ENCODE measurements at places on chromosomes 5 and 9. TPM values are rescaled to one million over a fixed set of nuclear protein-coding genes. Genes with fewer than 3 reads are reported as not detected.

SIT1 gene
- total RNA-seq: 0.26 TPM

OCLN gene
- 23.1 TPM for total RNA-seq

DNA sequence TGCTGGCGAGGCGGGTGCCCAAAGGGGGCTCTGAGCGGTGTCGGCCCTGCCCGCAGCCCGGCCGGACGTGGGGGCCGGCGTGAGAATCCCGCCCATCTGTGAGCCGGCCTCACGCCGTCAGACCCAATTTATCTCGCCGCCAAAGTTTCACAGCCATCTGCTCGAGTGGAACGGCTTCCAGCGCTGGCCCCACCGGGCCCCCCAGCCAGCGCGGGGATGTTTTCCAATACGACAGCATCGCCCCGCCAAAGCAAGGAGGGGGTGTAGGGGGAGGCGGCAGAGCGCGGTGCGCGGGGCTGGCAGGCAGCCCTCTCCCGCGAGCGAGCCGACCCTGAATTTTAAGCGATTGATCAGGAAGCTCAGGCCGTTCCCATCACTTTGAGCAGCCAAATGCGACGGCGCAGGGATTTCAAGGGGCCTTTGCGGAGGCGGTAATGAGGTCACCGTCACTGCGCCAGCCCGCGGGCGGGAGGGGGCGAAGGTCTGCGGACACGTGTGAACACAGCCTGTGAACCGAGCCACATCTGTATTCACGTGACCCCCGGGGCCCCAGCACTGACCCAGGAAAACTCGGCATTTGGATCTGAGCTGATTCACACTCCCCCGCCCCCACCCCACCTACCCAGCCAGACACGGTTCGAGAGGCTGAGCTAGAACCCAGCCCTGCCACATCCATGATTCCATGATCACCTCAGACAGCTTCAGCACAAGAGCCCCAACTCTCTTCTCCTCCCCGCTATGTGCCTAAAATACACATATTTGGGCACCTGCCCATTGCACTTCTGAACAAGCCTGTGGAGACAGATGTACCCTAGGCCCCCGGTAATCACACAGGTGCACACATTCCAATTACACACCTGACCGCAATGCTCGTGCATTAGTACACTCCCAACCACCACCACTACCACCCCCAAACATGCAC lies 47.8 kb upstream of the PSD2 start:
- DNase-seq: peak; percentile 59

GRCh38 chr5:616484-617039 lies 4.4 kb downstream of the CEP72 start:
- DNase-seq: peak; percentile 4

DNA sequence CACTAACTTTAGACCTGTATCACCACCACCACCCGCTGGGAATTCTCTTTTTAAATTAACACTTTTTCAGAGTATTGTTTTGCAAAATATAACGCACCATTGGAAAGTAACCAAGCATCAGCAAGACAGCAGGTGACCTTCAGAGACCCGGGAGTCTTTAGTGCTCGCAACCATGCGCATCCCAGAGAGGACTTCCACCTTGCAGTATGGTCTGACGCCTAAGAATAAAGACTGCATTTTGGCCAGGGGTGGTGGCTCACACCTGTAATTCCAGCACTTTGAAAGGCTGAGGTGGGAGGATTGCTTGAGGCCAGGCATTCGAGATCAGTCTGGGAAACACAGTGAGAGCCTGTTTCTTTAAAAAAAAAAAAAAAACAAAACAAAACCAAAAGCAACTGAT lies 113.8 kb downstream of the MED27 start:
- no peak for DNase-seq

GRCh38 chr5:154697371-154697770 lies 57.8 kb upstream of the LARP1 start:
- DNase-seq: no peak

GRCh38 chr9:117704024-117704575 lies at the start of gene TLR4:
TSS of gene TLR4 (plus strand) at chr9:117704403. CDS start at chr9:117704473, 70 bp downstream.
- DNase-seq: peak; percentile 33
